ENCODE measurements at places on chromosomes 3 and 15.

DNA sequence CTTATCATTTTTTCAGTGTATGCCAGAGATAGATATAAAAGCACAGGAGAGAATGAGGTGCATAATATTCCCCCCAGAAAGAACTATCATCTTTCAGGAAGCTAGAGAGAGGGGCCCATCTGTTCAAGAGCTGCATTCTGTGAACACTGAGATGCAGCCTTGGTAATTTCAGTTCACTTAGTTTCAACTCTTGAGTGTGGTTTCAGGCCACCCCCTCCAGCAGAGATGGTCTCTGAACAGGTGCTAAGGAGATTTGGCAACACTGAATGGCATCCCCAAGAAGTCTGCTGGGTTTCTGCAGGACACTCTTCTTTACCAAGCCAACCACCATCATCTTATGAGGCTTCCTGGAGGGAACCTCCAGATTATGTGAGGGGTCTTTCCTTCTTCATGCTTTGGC lies 30.4 kb upstream of the LIMD1 start:
- no peak for DNase-seq

GRCh38 chr15:64029110-64029509 lies 17.2 kb downstream of the DAPK2 start:
- no peak for DNase-seq

- DNase-seq = no peak
Observed at GRCh38 chr3:120410541-120410940, 40.3 kb downstream of the FSTL1 start.

DNA sequence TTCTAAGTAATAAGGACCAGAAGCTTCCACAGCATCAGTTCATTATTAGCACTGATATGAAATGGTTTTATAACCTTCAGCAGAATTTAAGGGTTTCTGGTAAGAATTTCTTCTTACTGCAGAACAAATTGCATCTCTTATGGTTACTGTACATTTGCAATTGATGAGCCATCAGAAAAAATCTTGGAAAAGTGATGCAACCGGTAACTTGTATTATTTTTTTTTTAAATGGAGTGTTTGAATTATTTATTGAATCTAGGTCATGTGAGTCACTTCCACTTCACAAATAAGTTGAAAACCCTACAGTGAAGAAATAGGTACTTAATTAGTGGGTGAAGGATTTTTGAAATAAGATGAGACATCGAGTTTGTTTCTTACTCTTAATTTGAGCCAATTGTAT lies 786.0 kb downstream of the TUSC7 start:
- peak; percentile 59 for DNase-seq

- DNase-seq = no peak
Observed at GRCh38 chr3:58603606-58604005, 26.4 kb upstream of the FAM107A start.

DNA sequence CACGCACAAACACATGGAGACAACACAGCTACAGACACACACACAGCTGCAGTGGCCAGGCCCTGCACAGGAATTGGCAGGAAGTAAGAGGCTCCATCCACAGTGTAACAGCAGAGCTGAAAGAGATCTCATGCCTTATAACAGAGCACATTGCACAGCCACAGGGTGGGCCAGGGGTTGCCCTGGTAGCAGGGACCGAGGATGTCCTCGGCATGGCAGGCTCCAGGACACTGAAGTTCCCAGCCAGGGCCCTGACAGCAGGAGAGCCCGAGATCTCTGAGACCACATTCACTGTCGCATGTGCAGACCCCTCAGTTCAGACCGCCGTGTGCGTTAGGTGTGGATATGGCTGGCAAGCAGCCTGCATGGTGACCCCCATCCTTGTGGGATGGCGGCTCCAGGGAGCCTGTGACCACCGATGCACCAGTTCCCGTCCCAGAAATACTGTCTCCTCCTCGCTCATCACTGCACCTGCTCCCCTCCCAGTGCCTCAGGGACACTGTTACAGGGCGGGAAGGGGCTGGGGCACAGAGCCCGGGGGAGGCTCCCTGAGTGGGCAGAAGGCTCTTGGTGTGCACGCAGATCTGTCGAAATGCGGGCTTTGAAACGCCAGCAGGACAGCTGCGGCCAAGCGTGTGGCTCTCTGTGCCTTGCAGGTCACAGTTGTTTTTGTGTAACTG lies 1.5 kb upstream of the OCA2 start:
- no peak for DNase-seq

- no peak for DNase-seq
Observed at GRCh38 chr3:197504641-197505121, 51.1 kb downstream of the BDH1 start.
